Activated naive CD4-positive, alpha-beta T cell treated with anti-CD3 and anti-CD28 coated beads, Interleukin-2, amount 50 U/mL, for 72 hours (primary cell): ENCODE measurements at places on chromosomes 2 and 18. TPM values are rescaled to one million over a fixed set of nuclear protein-coding genes. Genes with fewer than 3 reads are reported as not detected.

DNA sequence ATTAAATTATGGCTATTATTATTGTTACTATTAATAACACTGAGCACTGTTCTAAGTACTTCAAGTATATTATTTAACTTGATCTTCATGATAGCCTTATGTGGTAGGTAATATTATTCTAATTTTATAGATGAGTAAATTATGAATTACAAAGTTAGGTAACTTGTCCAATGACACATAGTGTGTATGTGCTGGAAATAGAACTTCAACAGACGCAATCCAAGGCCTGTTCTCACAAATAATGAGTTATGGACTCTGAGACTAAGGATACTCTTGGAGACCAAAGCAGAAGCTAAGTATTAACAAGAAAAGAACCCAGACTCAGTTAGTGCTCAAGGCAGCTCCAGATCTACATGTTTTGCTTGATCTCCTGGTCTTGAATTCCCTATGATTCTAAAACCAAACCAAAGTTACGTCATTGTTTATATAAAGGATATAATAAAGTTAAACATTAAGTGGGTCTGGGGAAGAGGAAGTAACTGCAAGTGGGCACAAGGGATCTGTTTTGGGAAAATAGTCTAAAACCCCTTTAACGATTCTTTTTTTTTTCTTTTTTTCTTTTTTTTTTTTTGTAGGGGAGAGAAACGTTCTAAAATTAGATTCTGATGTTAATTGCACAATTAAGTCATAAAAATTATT lies 211.3 kb downstream of the ERBB4 start:
- no peak for DNase-seq

- no peak for DNase-seq
These were observed 215.9 kb downstream of the RNF152 start for GRCh38 chr18:61676773-61677434.

- no peak for DNase-seq
These were observed 22.1 kb downstream of the COL5A2 start for GRCh38 chr2:189157456-189157855.

GRCh38 chr2:196160946-196161345 lies 10.4 kb downstream of the STK17B start:
- no peak for DNase-seq

- no peak for DNase-seq
These were observed 51.5 kb upstream of the MGAT5 start for GRCh38 chr2:134202371-134202770.

DNA sequence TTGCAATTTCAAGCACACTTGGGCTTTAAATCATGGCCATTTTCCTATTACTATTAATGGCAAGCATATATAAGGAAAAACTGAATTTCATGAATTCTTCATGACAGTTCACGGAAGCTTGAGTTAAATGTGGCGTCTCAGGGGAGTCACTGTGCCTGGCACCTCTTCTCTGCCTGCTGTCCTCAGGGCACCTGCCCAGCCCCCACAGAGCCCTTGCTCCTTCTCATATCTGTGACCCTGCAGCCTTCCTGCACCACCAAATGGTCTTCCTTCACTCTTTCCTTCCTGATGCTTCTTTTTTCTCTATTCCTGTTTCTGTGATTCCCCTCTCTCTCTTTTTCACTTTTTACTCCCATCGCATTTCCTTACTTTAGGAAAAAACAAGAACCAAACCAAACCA lies 35.4 kb downstream of the LAMA3 start:
- no peak for DNase-seq

DNA sequence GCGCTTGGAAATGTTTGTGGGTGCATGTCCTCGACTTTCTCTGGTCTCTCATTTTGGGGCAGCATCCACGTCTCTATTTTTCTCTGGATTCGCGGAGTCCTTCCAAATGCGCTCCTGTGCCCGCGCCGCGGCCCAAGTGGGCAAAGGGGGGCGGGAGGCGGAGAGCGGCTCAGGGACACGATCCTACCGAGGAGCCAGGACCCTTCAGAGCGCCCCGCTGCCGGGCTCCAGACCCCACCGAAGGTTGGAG lies 990 bp downstream of the EPAS1 start:
- no peak for DNase-seq

GRCh38 chr2:1927896-1928568 lies 183.7 kb upstream of the PXDN start:
- no peak for DNase-seq

DNA sequence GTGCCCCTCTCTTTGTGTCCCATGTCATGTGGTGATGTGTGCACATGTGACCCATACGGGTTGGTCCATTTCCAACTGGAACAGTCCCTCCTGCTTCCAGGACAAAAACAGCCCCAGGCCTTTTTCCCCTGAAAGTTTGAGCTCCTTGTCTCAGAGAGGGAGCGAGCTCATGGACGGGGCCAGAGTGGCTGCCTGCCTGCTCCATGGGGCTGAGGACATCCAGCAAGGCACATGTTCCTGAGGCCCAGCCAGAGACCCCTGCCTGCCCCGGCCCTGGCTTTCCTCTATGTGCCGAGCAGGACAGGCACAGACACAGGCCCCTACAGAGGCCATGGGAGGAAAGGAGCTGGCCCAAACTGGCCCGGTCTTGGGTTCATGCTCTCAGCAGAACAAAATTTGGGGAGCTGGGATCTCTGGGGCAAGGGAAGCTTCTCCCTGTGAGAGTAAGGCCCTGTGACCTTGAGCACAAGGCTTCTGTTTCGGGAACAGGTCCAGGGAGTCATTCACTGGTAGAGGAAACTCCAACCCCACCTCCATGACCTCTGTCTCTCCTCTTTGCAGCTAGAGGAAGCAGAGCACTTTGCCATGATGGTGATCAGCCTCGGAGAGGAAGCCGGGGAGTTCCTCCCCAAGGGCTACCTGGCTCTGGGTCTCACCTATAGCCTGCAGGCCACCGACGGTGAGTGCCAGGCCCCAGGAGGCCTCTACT lies 105.8 kb upstream of the MCFD2 start:
- DNase-seq, result no peak

DNA sequence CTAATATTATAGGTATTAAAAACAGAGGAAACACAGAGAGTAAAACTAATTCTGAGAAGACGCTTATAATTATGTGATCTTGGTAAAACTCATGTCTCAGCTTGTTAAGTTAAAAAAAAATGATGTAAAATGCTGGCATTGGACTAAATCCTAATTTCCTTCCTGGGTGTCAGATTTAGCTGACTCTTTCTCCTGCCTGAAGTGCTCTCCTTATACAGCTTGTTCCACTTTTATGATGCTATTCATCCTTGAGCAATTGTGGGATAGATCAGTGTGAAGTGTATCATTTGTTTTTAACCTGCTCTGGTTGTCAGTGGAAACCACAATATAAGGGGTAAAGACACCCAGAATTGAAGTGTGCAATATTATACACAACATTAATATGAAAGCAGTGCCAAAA lies 84.9 kb downstream of the EFEMP1 start:
- DNase-seq, result no peak

- DNase-seq, result no peak
These were observed 91.1 kb downstream of the TPO start for GRCh38 chr2:1504311-1504750.

- DNase-seq, result no peak
These were observed 16.8 kb upstream of the LYPD6 start for GRCh38 chr2:149313512-149313972.

- no peak for DNase-seq
These were observed 44.4 kb upstream of the TANK start for GRCh38 chr2:161115605-161116380.

DNA sequence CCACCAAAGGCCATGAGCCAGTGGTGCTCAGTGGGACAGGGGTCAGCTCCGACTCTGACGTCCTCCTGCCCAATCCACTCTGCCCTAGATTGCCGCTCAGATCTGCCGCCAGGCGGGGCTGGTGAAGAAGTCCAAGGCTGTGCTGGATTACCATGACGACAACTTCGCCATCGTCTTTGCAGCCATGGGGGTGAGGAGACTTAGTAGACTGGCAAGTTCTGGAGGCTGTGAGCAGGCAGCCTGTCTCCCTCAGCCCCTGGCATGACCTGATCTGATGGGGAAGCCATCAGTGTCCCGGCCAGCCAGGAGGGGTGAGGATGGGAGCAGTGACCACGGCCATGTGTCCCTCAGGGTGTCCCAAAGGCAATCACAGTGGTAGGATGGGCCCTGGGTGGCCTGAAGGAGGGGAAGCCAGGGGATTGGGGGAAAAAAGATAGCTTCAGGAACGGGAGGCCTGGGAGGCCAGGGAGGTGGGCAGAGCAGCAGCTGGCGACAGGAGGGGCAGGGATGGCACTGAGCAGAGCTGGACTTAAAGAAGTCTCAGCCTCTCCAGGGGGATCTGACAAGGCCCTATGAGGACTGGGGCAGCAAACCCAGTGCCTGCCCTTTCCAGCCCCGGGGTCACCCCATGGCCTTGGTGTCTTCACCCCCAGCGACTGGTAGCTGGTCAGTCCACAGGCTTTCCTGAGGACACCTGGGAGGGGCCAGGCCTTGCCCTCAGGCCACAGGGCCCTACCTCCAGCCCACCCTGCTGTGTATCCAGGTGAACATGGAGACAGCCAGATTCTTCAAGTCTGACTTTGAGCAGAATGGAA lies 17.4 kb upstream of the ANKRD53 start:
- DNase-seq, result peak; percentile 2

The PSMA8 gene
- total RNA-seq, result 0.45 TPM

The RND3 gene
- total RNA-seq, result not detected

The RAX gene
- not detected for total RNA-seq

The FIGN gene
- total RNA-seq, result not detected

The SRD5A2 gene
- not detected for total RNA-seq

The MBOAT2 gene
- 4.4 TPM for total RNA-seq
